ENCODE measurements at places on chromosomes 4 and X.

DNA sequence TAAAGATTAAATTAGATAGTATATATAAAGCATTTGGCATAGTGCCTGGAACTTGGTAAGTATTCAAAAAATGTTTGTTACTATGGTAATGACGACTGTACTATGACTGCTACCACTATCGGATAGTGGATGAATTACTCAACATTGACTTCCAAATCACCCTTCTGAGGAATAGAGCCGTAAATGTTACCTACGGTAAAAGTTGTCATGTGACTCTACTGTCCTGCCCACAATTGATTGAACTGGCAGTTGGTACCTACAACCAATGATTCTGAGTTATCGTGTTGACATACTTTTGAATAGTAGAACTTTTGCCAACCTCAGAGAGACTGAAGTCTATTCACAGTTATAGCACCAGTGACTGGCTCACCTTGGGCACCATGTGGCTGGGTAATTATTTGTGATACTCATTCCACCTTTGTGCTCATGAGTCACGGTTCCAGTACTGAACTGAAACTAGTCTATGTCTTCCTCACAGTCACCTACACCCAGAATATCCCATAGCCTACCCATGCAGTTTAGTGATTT is 185.5 kb upstream of the PITX2 start:
- DNase-seq: no peak

DNA sequence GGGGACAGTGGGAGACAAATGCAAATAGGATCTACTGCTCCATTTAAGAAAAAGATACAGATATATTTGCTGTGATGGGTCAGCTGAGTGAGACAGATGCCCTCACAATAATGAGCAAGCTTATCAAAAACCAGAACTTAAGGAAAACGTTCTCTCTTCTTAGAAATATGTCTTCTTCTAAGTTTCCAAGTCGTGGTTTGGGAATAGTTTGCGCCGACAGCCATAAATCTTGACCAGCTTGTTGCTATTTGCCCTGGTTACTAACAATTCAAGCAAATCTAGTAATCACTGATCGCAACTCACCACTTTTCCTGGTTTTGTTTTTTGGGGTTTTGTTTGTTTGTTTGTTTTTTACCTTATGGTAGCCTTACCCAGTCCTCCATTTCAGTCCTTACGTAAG is 67.6 kb upstream of the GUCY1A1 start:
- DNase-seq: no peak

- DNase-seq: no peak
Measured at GRCh38 chr4:126916626-126917140, 716.1 kb upstream of the INTU start.

GRCh38 chr4:140644470-140645185 is 75.9 kb upstream of the UCP1 start:
- DNase-seq: no peak

DNA sequence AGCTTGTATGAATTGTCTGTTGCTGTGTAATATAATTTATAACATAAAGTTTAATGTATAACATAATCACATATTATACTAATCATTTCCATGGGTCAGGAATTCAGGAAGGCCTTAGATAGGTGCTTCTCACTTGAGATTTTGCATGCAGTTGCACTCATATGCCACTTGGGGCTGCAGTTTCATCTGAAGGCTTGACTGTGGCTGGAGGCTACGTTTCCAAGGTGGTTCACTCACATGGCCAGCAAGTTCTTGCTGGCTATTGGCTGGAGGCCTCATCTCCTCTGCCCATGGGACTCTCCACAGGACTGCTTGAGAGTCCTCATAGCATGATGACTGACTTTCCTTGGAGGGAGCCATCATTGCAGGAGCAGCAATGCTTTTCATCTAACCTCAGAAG is 53.4 kb upstream of the STX18 start:
- peak; percentile 11 for DNase-seq

DNA sequence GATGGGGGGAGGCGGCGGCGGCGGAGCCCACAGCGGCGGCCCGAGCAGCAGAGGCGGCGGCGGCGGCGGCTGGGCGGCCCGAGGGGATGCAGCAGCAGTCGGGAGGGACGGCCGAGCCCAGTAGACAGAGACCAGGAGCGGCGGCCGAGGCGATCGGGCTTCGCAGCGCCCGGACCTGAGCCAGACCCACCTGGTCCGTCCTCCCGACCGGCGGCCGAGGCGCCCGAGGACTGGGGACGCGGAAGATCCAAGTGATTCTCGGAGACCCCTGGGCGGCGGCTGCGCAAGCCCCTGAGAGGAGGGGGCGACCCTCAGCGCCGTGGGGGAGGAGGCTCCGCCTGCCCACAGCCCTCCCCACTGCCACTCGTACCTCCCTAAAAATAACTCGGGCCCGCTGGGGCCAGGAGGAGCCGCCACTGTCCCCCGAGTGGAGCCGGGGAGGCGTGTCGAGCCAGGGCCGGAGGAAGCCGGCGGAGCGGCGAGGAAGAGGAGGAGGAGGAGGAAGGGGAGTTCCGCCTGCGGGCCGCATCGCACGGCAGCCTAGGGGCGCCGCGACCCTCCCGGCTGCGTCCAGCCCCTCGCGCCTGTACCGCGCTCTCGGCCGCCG is 608 bp downstream of the RAPGEF2 start:
- DNase-seq: peak; percentile 59

DNA sequence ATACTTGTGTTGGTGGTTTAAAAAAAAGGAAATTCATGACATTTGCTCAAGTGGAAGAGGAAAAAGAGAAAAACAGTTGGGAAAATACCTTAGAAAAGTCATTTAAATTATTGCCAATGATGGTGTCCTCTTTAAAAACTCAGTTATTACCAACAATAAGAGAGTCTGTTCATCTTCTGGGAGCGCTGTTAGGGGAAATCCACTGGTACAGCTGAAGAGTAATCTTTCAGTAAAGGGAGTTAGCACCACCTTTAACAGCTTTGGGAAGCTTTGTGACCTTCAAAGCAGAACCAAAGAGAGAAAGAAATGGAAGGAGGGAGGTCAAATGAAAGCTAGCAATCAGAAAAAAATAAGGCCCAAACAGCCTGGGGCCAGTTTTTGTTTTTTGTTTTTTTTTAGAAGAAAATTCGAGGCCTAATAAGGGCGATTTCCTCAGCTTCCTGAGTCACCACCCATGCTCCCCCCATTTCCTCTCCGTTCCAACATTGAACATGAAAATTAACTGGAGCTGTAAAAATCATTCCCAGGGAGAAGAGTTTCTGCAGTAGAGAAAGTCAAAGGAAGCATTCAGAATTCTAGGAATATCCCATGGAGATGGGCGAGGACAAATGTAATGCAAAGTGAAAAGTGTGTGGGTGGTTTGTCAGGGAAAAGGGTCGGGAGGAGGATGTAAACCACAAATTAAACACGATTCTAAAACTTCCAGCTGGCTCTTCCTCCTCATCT is 115.1 kb downstream of the SH3KBP1 start:
- no peak for DNase-seq

GRCh38 chr4:955161-955921 is 18.0 kb downstream of the DGKQ start:
- DNase-seq: no peak

- DNase-seq: no peak
Measured at GRCh38 chr4:157013656-157014055, 42.1 kb upstream of the PDGFC start.

- DNase-seq: no peak
Measured at GRCh38 chr4:81422595-81422994, 49.1 kb downstream of the RASGEF1B start.

DNA sequence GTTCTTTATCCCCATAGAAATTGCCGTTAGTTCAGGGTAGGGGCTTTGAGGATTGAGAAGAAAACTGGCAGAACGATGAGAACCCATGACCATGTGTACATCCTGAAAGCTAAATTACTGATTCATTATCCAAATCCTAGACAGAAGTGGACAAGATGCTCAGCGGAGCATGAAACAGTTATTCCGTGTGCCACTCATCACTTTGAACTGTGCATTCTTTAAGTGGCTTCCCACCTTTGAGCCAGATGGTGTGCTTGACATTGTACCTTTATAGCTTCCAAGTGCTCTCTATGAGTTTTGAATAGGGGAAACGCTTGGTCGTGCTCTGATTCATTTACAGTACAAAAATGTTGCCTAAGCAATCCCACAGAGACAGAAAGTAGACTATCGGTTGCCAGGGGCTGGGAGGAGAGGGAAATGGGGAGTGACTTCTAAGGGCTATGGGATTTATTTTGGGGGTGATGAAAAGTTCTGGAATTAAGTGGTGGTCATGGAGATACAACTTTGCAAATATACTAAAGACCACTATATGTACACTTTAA is 100.0 kb downstream of the DOCK11 start:
- DNase-seq: no peak

GRCh38 chr4:10140866-10141759 is 24.5 kb upstream of the WDR1 start:
- DNase-seq: no peak

- DNase-seq: no peak
Measured at GRCh38 chrX:16487620-16488385, 162.2 kb upstream of the S100G start.

DNA sequence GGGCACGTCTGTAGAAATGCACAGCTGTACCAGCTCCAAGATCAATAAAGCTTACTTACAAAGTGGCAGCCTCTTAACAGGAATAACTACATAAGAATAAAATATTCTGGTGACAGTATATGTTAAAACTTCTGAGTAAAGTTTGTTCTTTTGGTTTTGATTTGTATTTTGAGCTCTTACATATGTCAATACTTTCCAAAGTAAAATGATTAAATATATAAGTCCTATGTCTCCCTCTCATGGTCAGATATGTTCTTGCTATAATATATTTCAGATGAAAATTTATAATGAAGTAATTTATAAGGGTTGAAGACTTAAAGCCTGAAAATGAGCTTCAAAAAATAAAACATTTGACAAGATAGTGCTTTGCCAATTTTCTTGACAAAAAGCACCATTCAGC is 254.4 kb downstream of the NPFFR2 start:
- no peak for DNase-seq
